Osteocyte (in vitro differentiated cells): ENCODE measurements at places on chromosomes 11 and 22. TPM values are rescaled to one million over a fixed set of nuclear protein-coding genes. Genes with fewer than 3 reads are reported as not detected.
A peak's percentile ranks its signal among the peaks of the same experiment; 100 is the strongest.

GRCh38 chr11:36091256-36091811 is 147.5 kb downstream of the LDLRAD3 start:
- no peaks in the 10 kb centered on the region for H3K27me3 ChIP-seq
- peak overlapping the region; percentile 9 for H3K27ac ChIP-seq
- peaks cover 29% of the 10 kb centered on the region for H3K36me3 ChIP-seq

- H3K4me3 ChIP-seq = no peak overlapping the region
- no peaks in the 10 kb centered on the region for H3K27me3 ChIP-seq
- H3K27ac ChIP-seq = no peak overlapping the region
- peaks cover 18% of the 10 kb centered on the region for H3K36me3 ChIP-seq
- peaks cover 3% of the 10 kb centered on the region for H3K4me1 ChIP-seq
Observed at GRCh38 chr11:9120664-9121468, 29.5 kb upstream of the SCUBE2 start.

GRCh38 chr11:116576526-116576925 is 196.3 kb downstream of the BUD13 start:
- H3K27me3 ChIP-seq = peaks cover 38% of the 10 kb centered on the region
- no peak for DNase-seq
- H3K4me3 ChIP-seq = no peak overlapping the region
- H3K36me3 ChIP-seq = no peaks in the 10 kb centered on the region
- no peak overlapping the region for H3K27ac ChIP-seq

DNA sequence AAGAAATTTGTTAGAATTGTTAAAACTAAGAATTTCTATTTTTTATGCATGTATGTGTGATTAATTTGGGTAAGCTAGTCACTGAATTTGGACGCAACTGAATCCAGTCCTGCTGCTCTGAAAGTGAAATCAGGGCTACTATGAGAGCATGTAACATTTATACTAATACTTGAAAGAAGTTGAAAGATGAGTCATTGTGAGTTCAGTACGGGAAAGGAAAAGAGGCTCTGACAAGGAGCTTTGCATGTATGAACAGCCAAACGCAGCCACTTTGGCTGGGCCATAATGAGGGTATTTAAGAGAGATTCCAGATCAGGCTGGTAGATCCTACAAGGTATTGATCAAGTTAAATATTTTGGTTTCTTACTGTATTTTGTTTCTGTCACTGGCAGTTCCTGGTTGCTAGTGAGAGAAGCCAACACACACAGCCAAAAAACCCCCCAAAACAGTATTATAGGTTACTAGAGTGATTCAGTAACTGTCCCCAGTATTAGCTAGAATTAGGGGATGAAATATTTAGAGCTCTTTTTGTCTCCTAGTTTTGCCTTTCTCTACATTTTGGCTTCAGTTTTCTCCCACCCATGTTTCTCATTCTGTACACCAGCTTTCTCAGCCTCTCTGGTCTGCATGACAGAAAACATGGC is 14.1 kb downstream of the AASDHPPT start:
- H3K27ac ChIP-seq = peak overlapping the region; percentile 51
- H3K36me3 ChIP-seq = peaks cover 37% of the 10 kb centered on the region
- no peaks in the 10 kb centered on the region for H3K27me3 ChIP-seq
- DNase-seq = no peak

DNA sequence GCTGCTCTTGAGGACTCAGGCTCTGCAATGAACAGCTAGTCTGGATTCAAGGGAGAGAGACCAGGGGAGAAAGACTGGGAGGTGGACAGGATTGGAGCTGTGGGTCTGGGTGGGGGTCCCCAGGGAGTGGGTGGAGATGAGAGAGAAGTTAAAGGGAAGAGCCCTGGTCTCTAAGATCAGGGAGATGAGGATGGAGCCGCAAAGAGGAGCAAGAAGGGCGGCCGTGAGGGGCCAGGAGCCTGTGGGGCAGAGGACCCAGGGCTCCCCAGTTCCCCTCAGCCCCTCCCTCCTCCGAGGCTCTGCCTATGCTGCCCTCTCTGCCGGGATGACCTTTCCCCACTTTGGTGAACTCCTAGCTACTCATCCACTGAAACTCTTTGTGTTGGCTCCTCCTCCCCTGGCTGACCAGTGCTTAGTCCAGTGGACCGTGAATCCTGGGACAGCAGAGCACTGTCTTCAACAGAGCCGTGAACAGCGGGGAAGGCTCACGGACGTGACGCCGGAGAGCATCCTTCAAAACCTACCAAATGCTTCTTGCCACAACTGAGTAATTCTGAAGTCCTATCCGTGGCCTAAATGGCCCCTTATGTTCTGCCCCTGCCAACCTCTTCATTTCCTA is 16.4 kb upstream of the RFPL3 start:
- no peaks in the 10 kb centered on the region for H3K36me3 ChIP-seq
- peaks cover 49% of the 10 kb centered on the region for H3K27me3 ChIP-seq
- H3K27ac ChIP-seq = no peak overlapping the region
- peak; percentile 65 for DNase-seq
- H3K4me3 ChIP-seq = no peak overlapping the region

GRCh38 chr11:110032259-110032658 is 60.9 kb upstream of the ZC3H12C start:
- H3K4me3 ChIP-seq = no peak overlapping the region
- DNase-seq = no peak
- H3K4me1 ChIP-seq = no peaks in the 10 kb centered on the region
- H3K36me3 ChIP-seq = no peaks in the 10 kb centered on the region

GRCh38 chr11:12235553-12235946 is 125.2 kb downstream of the MICAL2 start:
- no peak for DNase-seq
- H3K4me1 ChIP-seq = peaks cover 33% of the 10 kb centered on the region
- H3K27ac ChIP-seq = no peak overlapping the region
- no peaks in the 10 kb centered on the region for H3K36me3 ChIP-seq

DNA sequence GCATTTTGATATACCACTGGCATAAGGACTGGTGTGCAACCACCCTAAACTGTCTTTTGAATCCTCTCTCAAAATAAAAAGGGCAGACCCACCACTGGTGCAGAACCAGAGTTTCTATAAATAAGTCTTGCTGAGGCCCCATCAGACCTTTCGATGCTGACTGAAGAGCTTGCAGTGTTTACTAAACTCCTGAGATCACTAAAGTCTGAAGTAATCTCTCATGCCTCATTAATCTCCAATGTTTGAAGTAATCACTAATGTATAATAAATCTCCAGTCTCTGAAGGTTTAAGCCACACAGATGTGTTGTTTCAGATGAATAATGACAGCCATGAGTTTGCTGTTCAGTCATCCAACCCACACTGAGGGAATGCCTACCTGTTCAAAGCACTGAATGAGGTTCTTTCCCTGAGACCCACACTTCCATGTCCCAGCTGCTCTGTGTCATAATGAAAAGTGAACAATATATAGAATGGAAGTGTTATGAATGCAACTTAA is 50.6 kb upstream of the DEUP1 start:
- H3K4me3 ChIP-seq = no peak overlapping the region
- H3K27me3 ChIP-seq = peaks cover 27% of the 10 kb centered on the region
- H3K27ac ChIP-seq = no peak overlapping the region
- no peaks in the 10 kb centered on the region for H3K36me3 ChIP-seq
- no peak for DNase-seq
- H3K4me1 ChIP-seq = no peaks in the 10 kb centered on the region

DNA sequence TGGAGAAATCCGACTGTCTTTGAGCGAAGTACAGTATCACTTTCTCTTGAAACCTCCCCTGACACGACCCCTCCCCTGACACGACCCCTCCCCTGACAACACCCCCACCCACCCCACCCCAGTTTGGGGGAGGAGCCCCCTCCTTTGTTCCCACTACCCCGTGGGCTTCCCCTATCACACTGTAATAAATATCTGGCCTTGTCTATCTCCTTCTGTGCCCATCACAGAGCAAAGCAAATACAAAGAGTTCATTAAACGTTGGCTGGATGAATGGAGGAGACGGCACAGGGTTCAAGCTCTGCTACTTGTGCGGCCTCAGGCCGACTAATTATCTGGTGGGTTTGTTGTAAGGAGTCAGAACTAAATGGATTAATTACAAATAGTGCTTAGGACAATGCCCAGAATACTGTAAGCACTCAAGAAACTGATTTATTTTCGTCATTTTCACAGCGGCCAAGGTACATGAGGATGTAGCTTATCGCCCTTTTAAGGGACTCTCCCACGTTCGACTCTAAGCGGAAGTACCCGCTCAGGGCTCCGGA is 628 bp upstream of the GGA1 start:
- no peaks in the 10 kb centered on the region for H3K36me3 ChIP-seq
- H3K27me3 ChIP-seq = peaks cover 16% of the 10 kb centered on the region
- peaks cover 34% of the 10 kb centered on the region for H3K4me1 ChIP-seq

The NNMT gene
- 65.4 and 79.5 TPM in 2 replicates for total RNA-seq

- H3K27me3 ChIP-seq = no peaks in the 10 kb centered on the region
- peaks cover 27% of the 10 kb centered on the region for H3K4me1 ChIP-seq
- H3K36me3 ChIP-seq = no peaks in the 10 kb centered on the region
Observed at GRCh38 chr11:76380159-76380976, 564 bp downstream of the THAP12 start.

The MUC5AC gene
- not detected in 2 replicates for total RNA-seq

The OR56A1 gene
- not detected in 2 replicates for total RNA-seq

The SLC22A6 gene
- total RNA-seq = not detected in 2 replicates

GRCh38 chr11:27291954-27292636 is 70.9 kb downstream of the CCDC34 start:
- H3K4me1 ChIP-seq = peaks cover 33% of the 10 kb centered on the region
- no peaks in the 10 kb centered on the region for H3K36me3 ChIP-seq
- H3K27ac ChIP-seq = no peak overlapping the region
- DNase-seq = no peak
- H3K27me3 ChIP-seq = peaks cover 3% of the 10 kb centered on the region
- no peak overlapping the region for H3K4me3 ChIP-seq

DNA sequence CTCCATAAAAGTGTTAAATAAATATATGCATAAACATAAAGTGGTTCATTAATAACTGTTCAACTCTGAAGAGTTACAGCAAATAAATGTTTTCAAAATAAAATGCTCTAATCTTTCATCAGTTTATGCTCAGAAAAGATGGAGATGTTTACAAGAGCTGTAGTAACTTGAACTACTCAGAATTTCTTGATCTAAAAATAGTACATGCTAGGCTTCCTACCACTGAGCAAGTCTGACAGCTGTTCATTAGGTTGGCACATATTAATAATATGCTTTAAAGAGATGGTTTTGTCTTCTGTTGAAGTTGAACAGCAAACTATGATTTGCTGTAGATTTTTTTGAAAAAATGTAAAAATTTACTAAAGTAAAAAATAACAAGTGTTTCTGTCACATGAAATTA is 10.8 kb upstream of the SLN start:
- H3K27ac ChIP-seq = no peak overlapping the region
- no peaks in the 10 kb centered on the region for H3K4me1 ChIP-seq
- peaks cover 29% of the 10 kb centered on the region for H3K27me3 ChIP-seq
- no peak overlapping the region for H3K4me3 ChIP-seq
- DNase-seq = no peak
- H3K36me3 ChIP-seq = no peaks in the 10 kb centered on the region

- H3K27ac ChIP-seq = no peak overlapping the region
- H3K4me1 ChIP-seq = peaks cover 8% of the 10 kb centered on the region
- no peak overlapping the region for H3K4me3 ChIP-seq
- H3K36me3 ChIP-seq = peaks cover 10% of the 10 kb centered on the region
Observed at GRCh38 chr11:43649501-43649900, 31.0 kb upstream of the HSD17B12 start.

GRCh38 chr22:46135611-46136485 is 14.5 kb upstream of the PPARA start:
- H3K36me3 ChIP-seq = no peaks in the 10 kb centered on the region
- no peaks in the 10 kb centered on the region for H3K4me1 ChIP-seq
- H3K4me3 ChIP-seq = no peak overlapping the region
- no peaks in the 10 kb centered on the region for H3K27me3 ChIP-seq

- no peaks in the 10 kb centered on the region for H3K36me3 ChIP-seq
- no peak for DNase-seq
Observed at GRCh38 chr11:13782390-13783075, 114.1 kb downstream of the FAR1 start.

The RPUSD4 gene
- 27.1 and 28.0 TPM in 2 replicates for total RNA-seq

DNA sequence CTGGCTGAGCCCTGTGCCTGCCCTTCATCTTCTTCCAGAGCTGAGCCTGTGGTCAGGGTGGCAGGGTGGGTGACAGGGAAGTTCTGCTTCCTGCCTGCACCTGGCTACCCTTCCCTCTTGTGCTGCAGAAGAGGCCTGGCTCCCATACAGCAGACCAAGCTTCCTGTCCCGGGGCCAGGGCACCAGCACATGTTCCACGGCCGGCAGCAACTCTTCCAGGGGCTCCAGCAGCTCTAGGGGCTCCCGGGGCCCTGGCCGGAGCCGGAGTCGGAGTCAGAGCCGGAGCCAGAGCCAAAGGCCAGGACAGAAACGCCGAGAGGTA is 15.0 kb downstream of the ROBO3 start:
- H3K4me3 ChIP-seq = no peak overlapping the region
- no peak for DNase-seq
- H3K27me3 ChIP-seq = no peaks in the 10 kb centered on the region
- no peak overlapping the region for H3K27ac ChIP-seq

The ADAMTS15 gene
- total RNA-seq = 78.8 and 81.6 TPM in 2 replicates

DNA sequence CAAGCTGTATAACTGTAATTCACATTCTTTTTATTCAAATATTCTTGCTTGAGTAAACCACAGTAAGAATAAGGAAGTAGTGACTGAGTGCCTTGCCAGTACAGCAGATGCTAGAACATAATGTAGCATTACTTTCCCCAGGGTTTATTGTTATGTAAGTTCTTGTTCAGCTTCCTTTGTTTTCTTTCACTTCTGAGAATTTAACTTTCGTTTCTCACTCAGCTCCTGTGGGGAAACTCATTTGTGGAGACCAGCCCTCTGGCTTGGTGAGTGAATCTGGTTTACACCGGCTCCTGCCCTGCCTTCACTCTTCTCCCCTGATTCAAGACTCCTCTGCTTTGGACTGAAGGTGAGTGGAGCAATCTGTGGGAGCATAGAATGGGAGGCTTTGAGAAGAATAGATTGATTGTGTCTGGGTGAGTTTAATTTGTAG is at the start of gene TRIM22:
TSS of gene TRIM22 (plus strand) at position 240 of the 433 bp plus-strand sequence. CDS start 6,443 bp downstream, outside the sequence.
- H3K27me3 ChIP-seq = no peaks in the 10 kb centered on the region
- H3K4me1 ChIP-seq = peaks cover 51% of the 10 kb centered on the region
- H3K4me3 ChIP-seq = peak within 1 kb of the TSS; percentile 84
- DNase-seq = no peak
- peak within 1 kb of the TSS; percentile 98 for H3K27ac ChIP-seq
- peaks cover 19% of the 10 kb centered on the region for H3K36me3 ChIP-seq

DNA sequence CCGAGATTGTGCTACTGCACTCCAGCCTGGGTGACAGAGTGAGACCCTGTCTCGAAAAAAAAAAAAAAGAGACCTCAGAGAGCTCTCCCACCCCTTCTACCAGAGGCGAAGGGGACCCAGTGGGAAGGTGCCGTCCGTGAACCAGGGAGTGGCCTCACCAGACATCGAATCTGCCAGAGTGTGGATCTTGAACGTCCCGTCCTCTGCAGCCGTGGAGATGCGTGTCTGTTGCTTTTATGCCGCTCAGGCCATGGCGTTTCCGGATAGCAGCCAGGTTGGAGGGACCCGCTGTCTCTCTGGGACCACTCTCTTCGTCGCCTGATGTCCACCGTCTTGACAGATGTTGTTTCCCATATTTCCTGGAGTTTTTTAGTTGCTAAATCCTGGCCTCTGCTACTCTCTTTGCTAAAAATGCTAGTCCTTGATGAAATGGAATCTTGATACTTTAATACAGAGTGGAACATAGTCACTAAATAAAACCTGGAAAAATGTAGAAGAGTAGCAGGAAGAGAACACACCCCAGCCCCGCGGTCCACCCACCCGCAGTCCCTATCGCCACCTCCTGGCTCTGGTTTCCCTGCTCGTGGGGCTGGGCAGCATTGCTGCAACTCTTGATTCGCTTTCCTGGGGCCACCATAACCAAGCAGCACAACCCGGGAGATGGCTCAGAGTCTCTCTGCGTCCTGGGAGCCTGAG is 12.0 kb upstream of the MUC6 start:
- DNase-seq = no peak
- no peaks in the 10 kb centered on the region for H3K36me3 ChIP-seq
- H3K4me1 ChIP-seq = peaks cover 2% of the 10 kb centered on the region
- peaks cover 34% of the 10 kb centered on the region for H3K27me3 ChIP-seq
- H3K4me3 ChIP-seq = no peak overlapping the region
- H3K27ac ChIP-seq = no peak overlapping the region
